Memory B cell (primary cell): ENCODE measurements at places on chromosomes 2 and 18.

DNA sequence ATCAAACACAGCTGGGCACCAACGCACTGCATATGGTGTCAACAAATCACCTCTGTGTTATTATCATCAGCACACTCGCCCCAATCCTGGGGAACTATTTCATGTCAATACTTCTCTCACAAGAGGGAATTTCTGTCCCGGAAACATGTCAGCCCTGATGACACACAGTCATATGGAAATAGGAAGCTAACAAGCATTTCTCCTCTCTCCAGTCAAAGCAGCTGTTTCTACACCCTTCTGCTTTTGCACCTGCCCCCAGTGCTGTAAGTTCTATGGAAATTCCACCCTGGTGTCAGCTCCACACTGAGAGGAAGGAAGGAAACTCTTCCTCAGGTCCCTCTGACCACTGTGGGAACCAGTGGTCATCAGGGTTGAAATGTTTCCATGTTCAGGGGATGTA is 447.6 kb upstream of the ID2 start:
- DNase-seq, result no peak

GRCh38 chr2:241885946-241886643 is 16.6 kb downstream of the RTP5 start:
- DNase-seq, result no peak

DNA sequence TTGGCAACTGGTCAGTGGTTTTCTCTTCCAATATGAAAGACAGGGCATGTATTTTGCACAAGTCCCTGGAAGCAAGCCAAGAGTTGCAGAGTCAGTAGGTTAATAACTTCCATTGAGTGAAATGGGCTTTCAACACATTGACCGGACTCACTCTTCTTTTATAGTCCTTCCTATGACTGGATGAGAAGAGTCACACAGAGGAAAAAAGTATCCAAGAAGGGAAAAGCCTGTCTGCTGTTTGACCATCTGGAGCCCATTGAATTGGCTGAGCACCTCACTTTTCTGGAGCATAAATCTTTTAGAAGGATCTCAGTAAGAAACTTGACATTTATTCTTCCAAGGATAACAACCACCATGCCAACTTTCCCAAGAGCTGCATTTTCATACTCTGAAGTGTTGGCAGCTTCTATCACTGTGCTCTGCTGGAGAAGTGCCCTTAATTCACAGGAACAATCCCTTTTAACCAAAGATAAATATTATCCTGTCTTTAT is 45.4 kb downstream of the RASGRP3 start:
- no peak for DNase-seq

GRCh38 chr2:172038604-172039003 is 38.9 kb downstream of the METAP1D start:
- DNase-seq, result no peak

DNA sequence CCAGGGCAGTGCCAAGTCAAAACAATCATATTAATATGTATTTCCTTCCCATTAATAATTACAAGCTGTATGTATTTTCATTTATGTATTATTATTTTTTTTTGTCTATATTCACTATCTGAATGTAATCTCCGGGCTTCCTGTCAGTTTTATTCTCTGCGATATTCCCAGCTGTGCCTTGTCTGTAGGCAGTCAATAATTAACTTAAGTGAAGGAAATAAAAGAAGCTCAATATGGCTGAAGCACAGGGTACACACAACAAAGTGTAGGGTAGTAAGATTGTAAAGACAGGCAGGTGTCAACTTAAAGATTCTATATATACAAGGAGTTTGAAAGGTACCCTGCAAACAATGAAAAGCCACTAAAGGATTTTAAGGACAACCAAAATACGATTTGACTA is 122.9 kb downstream of the ROCK1 start:
- no peak for DNase-seq

GRCh38 chr18:6476880-6477279 is 62.2 kb upstream of the L3MBTL4 start:
- no peak for DNase-seq

GRCh38 chr2:100008956-100009355 is 133.4 kb downstream of the AFF3 start:
- no peak for DNase-seq

- DNase-seq, result no peak
These were observed 14.8 kb upstream of the BCL2L11 start for GRCh38 chr2:111105926-111106325.

DNA sequence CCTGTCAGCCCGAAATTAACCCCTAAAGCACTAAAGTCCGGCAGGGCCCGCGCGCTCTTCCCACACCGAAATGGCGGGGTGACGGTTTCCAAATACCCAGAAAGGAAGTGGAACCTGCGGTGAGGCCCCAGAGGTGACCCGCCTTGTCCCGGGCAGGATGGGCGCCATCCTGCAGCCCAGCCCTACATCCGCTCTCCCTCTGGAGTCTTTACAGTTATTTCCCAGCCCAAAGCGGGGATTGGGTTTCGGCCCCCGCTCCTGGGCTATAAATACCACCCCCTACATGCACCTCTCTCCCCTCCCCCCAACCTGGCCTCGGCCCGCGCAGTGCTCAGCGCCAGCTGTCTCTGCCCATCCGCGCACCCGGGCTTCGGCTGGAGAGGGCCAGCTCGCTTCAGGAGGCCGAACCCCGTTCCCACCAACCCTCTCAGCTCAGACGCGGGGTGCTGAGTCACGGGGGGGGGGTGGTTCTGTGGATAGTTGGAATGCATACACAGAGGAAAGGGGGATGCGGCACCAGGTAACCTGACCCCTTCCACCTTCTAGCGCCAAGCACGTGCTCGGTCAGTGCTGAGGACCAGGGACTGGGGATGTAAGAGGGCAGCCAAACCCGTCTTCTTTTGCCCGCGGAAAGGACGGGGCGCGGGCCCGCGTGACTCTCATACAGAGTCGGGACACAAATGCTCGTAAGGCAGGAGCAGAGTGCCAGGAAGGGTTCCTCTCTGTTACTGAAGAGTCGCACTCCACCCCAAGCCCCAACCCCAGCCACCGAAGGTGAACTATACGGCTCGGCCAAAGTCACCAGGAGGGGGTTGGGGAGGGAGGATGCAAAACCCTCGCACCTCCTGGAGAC is at the start of gene TUBA4B:
Gene TUBA4B, plus strand, starts transcription at position 344 of the 853 bp plus-strand sequence. Its CDS starts 165 bp downstream, at position 509.
- peak; percentile 35 for DNase-seq

DNA sequence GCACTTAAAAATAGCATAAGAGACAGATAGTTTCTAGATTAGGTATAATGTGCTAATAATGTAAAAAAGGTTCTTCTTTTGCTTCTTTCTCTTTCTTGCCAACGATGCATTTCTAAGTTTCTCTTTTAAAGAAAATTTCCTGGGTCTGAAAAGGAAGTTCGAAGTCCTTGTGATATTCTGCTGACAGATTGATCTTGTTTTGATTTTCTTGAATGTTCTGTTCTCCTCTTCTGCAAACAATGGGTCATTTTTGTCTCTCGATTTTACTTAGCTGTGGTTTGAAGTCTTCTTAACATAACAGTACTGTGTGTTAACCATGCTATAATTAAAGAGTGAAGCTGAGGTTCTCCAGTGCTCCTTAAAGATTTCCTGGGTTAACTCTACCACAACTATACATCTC is 61.1 kb upstream of the ACYP2 start:
- no peak for DNase-seq

- peak; percentile 39 for DNase-seq
These were observed 580 bp downstream of the NEDD4L start for GRCh38 chr18:58044370-58045241.

- no peak for DNase-seq
These were observed 137.5 kb upstream of the RNF152 start for GRCh38 chr18:62030091-62030985.

DNA sequence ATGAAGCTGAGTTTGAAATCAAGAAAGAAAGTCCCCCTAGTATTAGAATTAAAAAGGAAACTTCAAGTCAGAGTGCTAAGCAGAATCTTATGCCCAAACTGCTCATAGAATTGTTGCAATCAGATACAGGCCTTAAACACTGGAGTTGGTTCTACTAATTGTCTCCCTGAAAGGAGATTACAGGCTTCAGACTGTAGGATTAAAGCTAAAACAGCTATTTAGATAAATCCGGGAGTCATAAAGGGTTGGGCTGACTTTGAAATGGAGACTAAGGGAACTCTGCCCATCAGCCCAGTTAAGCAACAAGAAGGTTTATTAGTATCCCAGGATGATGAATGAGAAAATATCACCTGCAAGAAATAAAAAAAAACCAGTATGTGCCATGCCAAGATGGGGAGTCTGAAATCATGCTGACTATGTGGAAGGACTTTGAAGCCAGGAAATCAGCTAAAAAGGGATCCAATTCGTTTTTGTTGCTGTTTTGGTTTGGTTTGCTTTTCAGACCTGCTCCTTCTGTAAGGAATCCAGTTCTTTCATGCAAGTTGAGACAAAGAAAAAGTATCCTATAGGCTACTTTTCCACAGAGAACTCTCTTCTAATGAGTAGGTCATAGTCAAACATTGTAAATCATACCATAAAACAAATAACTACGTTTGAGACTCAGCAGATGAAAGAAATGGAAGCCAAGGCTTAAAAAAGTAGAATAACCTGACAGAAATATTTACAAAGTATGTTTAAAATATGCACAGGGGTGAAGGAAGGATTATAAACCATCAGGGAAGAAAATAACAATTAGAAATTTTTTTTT is 37.6 kb upstream of the MSTN start:
- DNase-seq, result no peak

DNA sequence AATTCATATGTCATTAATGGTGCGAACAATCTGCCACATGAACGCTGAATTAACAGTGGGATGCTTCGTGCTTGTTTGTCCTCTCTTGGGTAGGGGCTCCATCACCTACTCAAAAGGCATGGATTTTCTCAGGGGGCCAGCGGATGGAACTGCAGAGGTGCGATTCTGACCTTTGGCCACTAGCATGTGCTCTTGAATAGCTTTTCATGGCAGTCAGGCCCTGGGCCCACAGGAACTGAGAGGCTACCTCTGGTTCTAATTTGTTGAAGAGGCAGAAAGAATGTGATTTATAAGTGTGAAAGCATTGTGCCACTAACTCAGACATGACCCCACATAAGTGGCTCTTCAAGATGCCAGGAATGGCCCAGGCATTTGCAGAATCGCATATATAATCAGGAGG is 283.2 kb downstream of the INSIG2 start:
- no peak for DNase-seq

- DNase-seq, result no peak
These were observed 149.3 kb upstream of the AQP4 start for GRCh38 chr18:27014841-27015240.
